Thoracic aorta (tissue), 2 donors: ENCODE measurements at places on chromosomes 3 and 15. TPM values are rescaled to one million over a fixed set of nuclear protein-coding genes. Genes with fewer than 3 reads are reported as not detected.

GRCh38 chr3:155517903-155518302 lies 224.4 kb upstream of the STRIT1 start:
- H3K27ac ChIP-seq, result no peak overlapping the region
- no peak overlapping the region for H3K4me3 ChIP-seq
- H3K27me3 ChIP-seq, result no peaks in the 10 kb centered on the region

- no peak overlapping the region for H3K27ac ChIP-seq
- no peak for DNase-seq
- H3K4me1 ChIP-seq, result no peaks in the 10 kb centered on the region
- no peak overlapping the region for H3K4me3 ChIP-seq
Observed at GRCh38 chr3:3589715-3590130, 209.5 kb upstream of the LRRN1 start.

DNA sequence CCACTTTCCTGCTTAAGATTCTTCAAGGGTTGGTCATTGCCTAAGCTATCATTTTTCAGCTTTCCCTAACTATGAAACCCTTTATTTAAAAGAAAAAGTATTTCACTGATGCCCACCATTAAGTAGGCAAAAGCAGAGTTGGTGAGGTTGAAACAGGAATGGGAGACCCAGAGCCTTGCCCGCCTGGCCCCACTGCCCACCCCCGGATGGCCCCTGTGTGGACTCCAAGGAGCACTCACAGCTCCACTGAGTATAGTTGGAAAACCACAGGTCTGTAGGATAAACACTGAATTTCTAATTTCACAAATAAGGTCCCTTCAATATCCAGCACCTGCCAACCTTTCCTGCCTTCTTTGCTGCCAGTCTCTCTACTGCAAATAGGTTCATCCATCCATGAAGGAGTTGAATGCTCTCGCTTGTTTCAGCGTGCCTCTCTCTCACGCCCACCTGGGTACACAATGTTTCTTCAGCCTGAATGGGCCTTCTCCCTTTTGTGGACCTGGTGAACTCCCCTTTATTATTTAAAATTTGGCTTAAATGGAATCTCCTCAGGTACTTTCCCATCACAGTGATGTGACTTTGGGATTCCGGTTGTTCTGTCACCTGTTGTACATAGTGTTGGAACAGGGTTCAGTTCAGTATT lies 8.7 kb upstream of the ACAP2 start:
- H3K27me3 ChIP-seq, result no peaks in the 10 kb centered on the region
- no peak overlapping the region for H3K27ac ChIP-seq
- no peak overlapping the region for H3K4me3 ChIP-seq
- no peaks in the 10 kb centered on the region for H3K36me3 ChIP-seq
- H3K4me1 ChIP-seq, result no peaks in the 10 kb centered on the region

DNA sequence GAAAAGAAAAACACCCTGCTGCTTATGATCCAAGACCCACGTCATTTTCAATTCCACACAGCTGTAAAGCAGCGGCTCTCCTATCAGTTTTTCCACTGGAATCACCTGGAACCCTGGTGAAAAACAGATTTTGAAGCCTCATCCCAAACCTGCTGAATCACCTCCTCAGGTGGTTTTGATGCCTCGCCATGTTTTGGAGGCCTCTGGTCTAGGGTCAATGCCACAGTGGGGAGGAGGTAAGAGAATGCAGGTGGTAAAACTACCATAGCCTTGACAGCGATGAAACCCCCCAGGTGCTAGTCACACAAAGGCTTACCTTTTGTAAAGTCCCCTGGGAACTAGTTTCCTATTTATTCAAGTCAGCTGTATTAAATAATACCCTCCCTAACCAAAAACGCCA lies 24.8 kb downstream of the MYO1E start:
- H3K27ac ChIP-seq, result no peak overlapping the region
- H3K36me3 ChIP-seq, result no peaks in the 10 kb centered on the region
- H3K4me1 ChIP-seq, result peaks cover 70% of the 10 kb centered on the region
- no peak overlapping the region for H3K4me3 ChIP-seq
- H3K27me3 ChIP-seq, result no peaks in the 10 kb centered on the region
- DNase-seq, result no peak

GRCh38 chr3:152076148-152076547 lies 192.6 kb upstream of the MBNL1 start:
- H3K27me3 ChIP-seq, result no peaks in the 10 kb centered on the region
- H3K4me3 ChIP-seq, result no peak overlapping the region
- peaks cover 9% of the 10 kb centered on the region for H3K4me1 ChIP-seq
- no peaks in the 10 kb centered on the region for H3K36me3 ChIP-seq
- no peak for DNase-seq
- H3K27ac ChIP-seq, result no peak overlapping the region

- peak; percentile 25 for DNase-seq
- peak overlapping the region; percentile 96 for H3K4me3 ChIP-seq
- H3K27me3 ChIP-seq, result no peaks in the 10 kb centered on the region
- no peaks in the 10 kb centered on the region for H3K36me3 ChIP-seq
- peaks cover 16% of the 10 kb centered on the region for H3K4me1 ChIP-seq
- peak overlapping the region; percentile 99 for H3K27ac ChIP-seq
Observed at GRCh38 chr3:99878005-99878404, 60.3 kb downstream of the CMSS1 start.

DNA sequence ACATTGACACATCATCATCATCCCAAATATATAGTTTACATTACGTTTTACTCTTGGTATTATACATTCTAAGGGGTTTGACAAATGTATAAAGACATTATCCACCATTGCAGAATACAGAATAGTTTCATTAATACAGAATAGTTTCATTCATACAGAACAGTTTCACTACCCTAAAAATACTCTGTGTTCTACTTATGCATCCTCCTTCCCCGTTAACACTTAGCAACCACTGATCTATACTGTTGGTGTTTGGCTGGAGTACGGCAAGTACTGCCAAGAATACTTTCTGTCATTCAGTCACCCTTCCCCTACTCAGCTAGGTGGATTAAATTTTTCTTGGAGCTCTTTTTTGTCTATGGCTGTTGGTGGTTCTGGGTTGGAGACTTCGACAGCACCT lies 33.4 kb downstream of the LEKR1 start:
- no peak overlapping the region for H3K27ac ChIP-seq
- no peak overlapping the region for H3K4me3 ChIP-seq
- DNase-seq, result no peak
- H3K36me3 ChIP-seq, result no peaks in the 10 kb centered on the region

GRCh38 chr15:57253082-57253481 lies 123.2 kb upstream of the CGNL1 start:
- DNase-seq, result no peak
- no peaks in the 10 kb centered on the region for H3K36me3 ChIP-seq
- no peak overlapping the region for H3K4me3 ChIP-seq
- peaks cover 4% of the 10 kb centered on the region for H3K4me1 ChIP-seq
- no peak overlapping the region for H3K27ac ChIP-seq

DNA sequence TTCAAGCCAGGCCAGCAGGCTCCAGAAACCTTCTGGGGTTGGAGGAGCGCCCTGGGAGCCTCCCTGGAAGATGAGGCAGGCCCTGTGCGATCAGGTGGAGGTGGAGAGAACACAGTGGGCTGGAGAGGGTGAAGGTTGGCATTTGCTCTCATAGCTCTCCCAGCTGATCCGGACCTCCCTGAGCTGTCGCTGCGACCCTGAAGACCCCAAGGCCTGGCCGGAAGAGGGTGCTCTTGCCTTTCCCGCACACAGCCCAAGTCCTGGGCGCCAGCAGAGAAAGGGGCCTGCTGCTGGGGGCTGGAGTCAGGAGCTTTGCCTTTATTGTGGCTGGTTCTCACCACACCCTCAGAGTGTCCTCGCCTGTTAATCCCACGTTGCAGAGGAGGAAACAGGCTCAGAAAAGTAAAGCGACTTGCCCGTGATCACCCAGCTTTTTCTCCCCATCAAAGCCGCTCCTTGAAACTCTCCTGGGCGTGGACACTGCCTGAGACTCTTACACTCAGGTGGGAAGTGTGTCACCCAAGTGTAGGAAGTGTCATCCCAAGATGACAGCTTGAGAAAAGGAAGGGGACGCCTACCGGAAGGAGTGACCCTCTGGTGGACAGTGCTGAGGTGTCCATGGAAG lies 8.6 kb upstream of the RPL29 start:
- H3K36me3 ChIP-seq, result no peaks in the 10 kb centered on the region
- H3K4me3 ChIP-seq, result no peak overlapping the region
- H3K4me1 ChIP-seq, result peaks cover 9% of the 10 kb centered on the region
- no peak overlapping the region for H3K27ac ChIP-seq

GRCh38 chr3:107429320-107430181 lies 52.3 kb downstream of the CCDC54 start:
- no peaks in the 10 kb centered on the region for H3K27me3 ChIP-seq
- H3K36me3 ChIP-seq, result no peaks in the 10 kb centered on the region
- H3K4me1 ChIP-seq, result peaks cover 5% of the 10 kb centered on the region
- peak; percentile 18 for DNase-seq
- H3K4me3 ChIP-seq, result peak overlapping the region; percentile 93

The COL6A6 gene
- 0.14 TPM for total RNA-seq

The CATSPER2 gene
- total RNA-seq, result 5.2 TPM

The CIDEC gene
- 2.0 TPM for total RNA-seq
